ENCODE measurements at places on chromosomes 16 and 17. TPM values are rescaled to one million over a fixed set of nuclear protein-coding genes. Genes with fewer than 3 reads are reported as not detected.

DNA sequence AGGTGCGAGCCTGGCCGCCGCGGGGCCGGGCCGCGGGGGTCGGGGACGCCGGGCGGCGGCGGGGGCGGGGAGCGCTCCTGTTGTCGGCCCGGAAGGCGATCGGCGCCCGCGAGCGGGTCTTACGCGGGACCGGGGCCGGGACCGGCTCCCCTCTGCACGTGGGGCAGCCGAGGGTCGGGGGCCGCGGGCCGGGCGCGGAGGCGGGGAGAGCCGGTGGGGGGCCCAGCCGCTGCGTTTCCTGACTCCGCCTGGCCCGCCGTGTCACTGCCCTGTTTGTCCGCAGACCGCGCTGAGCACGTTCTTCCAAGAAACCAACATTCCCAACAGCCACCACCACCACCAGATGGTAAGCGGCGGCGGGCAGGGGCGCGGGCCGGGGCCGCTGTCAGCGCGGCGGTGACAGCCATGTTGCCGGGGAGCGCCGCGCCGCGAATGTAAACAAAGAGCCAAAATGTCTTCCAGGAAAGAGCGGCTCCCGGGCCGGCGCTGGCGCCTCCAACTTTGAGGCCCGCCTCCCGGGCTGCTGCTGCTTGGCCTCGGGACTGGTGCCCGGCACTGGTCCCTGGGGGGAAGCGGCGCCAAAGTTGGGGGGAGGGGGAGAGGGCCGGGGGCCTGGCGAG, 586 bp downstream of the UBALD2 start:
- DNase-seq = peak; percentile 46

GRCh38 chr17:32481193-32481592, 5.6 kb upstream of the CDK5R1 start:
- no peak for DNase-seq

DNA sequence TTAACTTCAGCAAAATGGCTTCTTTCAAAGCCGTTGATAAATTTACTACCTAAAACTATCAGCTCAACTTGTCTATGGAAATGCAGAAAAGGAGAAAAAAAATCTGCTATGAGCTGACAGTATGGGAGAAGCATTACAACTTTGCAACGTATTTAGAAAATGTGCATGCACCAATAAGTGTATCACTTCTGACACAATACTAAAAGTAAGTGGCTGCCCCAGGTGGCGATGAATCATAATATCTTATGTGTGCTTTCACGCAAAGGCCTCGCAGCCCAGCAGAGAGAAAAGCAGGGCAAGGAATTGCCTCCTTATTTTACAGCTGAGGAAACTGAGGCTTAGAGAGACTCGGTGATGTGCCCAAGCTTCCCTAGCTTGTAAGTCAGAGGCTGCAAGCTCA, 101.8 kb downstream of the SALL1 start:
- no peak for DNase-seq

GRCh38 chr16:56866955-56867830, 2.2 kb downstream of the SLC12A3 start:
- peak; percentile 67 for DNase-seq

GRCh38 chr17:73895157-73895556, 250.9 kb upstream of the SDK2 start:
- DNase-seq = no peak

DNA sequence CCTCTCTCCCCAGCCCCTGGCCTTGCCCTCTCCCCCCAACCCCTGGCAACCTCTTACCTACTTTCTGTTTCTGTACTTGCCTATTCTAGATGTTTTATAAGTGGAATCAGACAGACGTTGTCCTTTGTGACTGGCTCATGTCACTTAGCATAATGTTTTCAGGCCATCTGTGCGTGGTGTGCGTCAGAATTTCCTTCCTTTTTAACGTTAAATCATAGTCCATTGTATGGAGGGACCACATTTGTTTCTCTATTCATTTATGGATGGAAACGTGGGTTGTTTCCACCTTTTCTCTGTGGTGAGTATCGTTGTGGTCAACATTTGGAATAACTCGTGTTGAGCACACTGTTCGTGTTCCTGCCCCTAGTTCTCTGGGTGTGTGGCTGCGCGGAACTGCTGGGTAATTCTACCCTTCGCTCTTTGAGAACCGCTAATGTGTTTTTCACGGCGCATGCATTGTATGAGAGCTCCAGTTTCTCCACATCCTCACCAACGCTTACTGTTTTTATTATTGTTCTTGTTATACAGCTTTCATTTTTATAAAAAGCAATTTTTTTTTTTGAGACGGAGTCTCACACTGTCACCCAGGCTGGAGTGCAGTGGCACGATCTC, 26.3 kb downstream of the ACTG1 start:
- DNase-seq = no peak

DNA sequence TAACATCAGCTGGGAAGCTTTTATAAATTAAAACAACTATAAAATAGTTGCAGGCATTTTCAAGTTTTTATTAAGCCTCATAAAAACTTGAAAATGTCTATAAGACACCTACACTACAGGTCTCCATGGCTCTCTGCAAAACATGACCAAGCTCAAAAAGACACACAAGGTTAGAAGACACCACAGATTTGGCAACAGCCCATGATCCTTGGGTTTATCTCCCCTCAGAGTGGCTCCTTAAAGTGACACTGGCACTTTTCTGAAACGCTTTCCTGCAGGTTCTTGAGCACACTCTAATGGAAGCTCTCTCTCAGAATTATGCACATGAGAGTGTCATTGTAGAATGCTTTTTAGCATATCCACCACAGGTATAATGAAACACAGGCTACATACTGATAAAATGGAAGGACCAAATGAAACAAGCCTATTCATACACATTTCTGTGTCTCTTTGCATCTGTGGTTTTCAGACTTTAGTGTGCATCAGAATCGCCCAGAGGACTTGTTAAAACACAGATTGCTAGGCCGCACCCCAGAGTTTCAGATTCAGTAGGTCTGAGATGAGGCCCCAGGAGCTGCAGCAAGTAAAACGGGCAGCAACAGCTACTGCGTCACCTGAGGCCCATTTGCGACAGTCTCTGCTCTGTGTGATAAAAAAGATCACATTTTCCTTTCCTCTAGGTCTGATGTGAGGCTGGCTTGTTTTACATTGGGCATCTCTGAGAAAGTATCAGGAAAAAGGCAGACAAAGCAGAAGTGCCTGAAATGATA, 75.0 kb upstream of the WSB1 start:
- DNase-seq = no peak

DNA sequence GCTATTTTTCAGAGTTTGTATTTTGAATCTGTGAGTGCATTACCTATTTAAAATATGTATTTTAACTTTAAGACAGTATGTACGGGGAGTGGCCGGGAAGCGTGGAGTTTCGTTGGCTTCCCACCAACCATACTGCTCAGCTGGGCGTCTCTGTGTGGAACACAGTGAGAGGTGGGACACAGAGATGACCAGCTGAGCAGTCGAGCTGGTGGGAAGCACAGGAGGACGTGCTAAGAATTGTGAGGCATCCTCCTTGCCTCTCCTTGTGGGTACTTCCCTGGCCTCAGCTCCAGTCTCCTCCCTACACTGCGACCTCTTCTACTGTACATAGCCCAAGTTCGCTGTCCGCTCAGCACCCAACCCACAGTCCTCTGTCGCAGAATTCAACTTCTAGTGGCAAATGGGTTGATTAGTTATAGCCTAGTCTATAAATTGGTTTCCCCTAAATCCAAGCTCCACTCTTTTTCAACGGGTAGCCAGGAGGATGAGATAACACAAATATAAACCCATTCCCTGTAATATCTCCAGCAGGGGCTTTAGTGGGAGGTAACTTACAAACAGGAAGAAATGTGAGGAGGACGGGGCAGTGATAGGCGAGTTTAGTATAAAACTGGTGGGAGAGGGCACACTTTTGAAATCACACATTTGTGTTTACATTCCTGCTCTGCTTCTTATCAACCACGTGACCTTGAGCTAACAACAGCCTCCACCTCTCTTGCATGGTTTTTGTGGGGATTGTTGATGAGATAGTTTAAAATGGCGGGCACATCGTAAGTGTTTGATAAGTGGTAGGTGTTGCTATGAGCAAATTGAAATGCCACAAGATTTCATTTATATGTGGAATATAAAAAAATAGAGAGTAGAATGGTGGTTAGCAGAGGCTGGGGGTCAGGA, 211.9 kb upstream of the HS3ST3A1 start:
- no peak for DNase-seq

GRCh38 chr16:69166946-69167930, 19.7 kb upstream of the SNTB2 start:
- no peak for DNase-seq

GRCh38 chr17:82091264-82092066, 6.6 kb downstream of the FASN start:
- no peak for DNase-seq

- no peak for DNase-seq
These were observed 13.7 kb downstream of the PITPNC1 start for GRCh38 chr17:67390646-67391361.

- no peak for DNase-seq
These were observed 16.4 kb upstream of the NDEL1 start for GRCh38 chr17:8419305-8419704.

DNA sequence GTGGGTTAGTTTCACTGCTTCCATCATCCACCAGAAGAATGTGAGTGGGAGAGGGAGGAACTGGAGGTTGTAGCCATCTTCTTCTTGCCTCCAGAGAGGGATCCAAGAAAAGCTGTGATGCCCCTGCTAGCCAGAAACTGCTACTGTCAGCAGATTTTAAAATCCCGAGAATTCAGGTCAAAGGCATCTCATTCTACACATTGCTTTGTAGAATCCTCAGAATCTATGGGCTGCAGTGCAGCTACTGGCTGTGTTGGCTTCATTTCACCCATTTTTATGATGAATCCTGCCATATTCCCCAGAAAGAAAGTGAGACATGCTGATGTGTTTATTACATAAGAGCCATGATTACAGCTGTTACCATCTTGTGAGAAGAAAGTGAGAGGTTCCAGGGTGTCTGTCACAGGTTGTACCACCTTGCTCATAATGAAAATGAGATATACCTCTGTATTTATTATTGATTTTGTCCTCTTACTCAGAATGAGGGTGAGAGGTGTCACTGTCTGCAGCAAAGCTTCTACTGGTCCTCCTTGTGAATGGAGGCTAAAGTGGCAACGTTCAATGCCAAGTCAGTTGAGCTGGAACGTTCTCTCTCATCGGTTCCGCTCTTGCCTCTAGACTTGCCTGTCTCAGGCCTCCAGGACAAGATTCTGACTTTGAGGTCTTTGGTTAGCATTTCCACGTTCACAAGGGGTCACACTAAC, 50.1 kb upstream of the MYH10 start:
- DNase-seq = no peak

DNA sequence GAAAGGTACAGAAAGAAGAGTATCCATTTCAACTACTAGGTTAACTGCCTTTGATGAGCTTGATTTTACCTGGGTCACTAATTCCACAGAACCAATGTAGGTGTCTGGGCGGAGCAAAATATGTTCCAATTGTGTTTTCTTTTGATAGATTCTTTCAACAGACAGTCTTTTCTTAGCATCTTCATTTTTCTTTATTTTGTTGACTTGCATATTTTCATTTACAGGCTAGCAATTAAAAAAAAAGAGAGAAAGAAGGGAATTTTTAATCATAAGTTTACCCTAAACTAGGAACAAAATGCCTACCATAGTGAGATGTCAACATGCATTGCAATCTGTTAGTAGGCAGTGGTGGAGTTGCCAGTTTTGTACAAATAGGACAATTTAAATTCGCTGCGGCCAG, 1.0 kb downstream of the TOP2A start:
- no peak for DNase-seq

GRCh38 chr17:55699181-55699860, 23.3 kb downstream of the TMEM100 start:
- DNase-seq = no peak

GRCh38 chr16:84430860-84431259, 62.5 kb downstream of the ATP2C2 start:
- no peak for DNase-seq

DNA sequence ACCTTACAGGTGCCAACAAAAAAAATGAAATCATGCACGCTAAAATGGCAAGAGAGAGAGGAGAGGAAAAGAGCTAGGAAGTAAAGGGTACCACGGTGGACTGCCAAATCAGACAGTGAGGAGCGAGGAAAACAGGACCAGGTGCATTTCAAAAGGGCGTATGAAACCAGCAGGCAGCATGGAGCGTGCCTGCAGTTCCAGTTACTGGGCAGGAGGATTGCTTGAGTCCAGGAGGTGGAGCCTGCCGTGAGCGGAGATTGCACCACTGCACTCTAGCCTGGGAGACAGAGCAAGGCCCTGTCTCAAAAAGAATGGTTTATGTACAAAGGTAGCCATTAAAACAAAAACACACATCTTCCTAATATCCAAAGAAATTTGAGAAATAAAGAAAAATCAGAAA, 16.4 kb downstream of the USP36 start:
- no peak for DNase-seq

DNA sequence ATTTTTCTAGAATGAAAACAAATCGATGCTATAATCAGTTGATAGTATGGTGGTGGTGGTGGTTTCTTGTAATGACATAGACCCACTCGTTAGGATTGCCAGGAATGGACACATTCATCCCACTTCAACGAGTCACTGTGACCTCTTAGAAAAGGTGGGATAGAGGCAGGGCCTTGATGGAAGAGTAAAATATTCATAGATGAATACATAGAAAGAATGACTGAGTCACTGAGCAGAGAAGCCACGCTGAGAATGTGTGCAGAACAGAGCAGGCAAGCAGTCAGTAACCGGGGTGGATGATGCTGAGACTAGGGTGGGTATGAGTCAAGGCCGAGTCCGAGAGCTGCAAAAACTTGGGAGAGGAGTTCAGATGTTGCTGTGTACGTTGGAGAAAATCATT, 129.9 kb downstream of the PITPNC1 start:
- DNase-seq = no peak

DNA sequence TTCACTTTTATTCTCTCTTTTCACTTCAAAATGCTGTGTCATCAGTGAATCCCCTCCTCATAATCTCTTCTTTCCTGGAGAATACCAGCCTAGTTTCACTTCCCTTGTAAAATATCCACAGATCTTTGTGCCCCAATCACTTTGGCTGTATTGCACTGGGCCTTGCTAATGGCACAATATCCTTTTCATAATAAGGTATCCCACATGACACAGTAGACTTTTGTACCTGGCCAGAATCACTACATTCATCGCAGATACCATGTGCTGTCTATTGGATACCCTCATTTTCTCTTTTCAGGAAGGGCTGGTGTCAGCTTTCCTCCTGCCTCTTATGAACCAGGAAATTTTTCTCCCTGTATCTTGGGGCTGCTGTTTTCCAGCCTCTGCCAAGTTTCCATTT, 25.7 kb upstream of the TOX3 start:
- DNase-seq = no peak

- DNase-seq = no peak
These were observed 5.5 kb downstream of the TMEM132E start for GRCh38 chr17:34584805-34585416.

DPEP1 gene
- polyA plus RNA-seq = 1.5 TPM

PDILT gene
- not detected for polyA plus RNA-seq

ITGAL gene
- 1.4 TPM for polyA plus RNA-seq

SLC4A1 gene
- polyA plus RNA-seq = 7.4 TPM

NOD2 gene
- 1.9 TPM for polyA plus RNA-seq

CD300LG gene
- polyA plus RNA-seq = 2.2 TPM

NPIPB9 gene
- polyA plus RNA-seq = 0.60 TPM

PLXDC1 gene
- polyA plus RNA-seq = 12.2 TPM

SDR42E1 gene
- polyA plus RNA-seq = 0.48 TPM

SLC13A5 gene
- polyA plus RNA-seq = 0.43 TPM

CYGB gene
- 16.2 TPM for polyA plus RNA-seq
